ENCODE measurements at places on chromosomes 12 and 14.

- DNase-seq, result no peak
Measured at GRCh38 chr12:116520801-116521471, 38.2 kb upstream of the MAP1LC3B2 start.

GRCh38 chr12:19150273-19150900, 20.9 kb downstream of the PLEKHA5 start:
- peak; percentile 18 for DNase-seq

DNA sequence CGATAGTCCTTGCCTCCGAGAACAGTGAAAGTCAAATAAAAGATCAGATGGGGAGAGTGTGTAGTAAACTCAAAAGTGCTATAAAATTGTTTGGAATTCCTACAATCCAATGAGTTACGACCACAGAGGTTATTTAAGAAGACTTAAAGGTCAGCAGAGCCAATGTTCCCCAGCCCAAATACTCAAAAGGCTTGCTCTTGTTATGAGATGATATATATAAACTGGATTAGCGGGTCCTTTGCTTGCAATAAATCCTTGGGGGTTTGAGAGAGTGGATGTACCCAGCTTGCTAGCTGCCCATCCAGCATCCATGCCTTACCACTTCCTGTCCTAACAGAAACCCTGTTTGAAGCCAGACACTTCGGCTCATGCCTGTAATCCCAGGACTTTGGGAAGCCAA, 29.0 kb upstream of the MED13L start:
- DNase-seq, result no peak

DNA sequence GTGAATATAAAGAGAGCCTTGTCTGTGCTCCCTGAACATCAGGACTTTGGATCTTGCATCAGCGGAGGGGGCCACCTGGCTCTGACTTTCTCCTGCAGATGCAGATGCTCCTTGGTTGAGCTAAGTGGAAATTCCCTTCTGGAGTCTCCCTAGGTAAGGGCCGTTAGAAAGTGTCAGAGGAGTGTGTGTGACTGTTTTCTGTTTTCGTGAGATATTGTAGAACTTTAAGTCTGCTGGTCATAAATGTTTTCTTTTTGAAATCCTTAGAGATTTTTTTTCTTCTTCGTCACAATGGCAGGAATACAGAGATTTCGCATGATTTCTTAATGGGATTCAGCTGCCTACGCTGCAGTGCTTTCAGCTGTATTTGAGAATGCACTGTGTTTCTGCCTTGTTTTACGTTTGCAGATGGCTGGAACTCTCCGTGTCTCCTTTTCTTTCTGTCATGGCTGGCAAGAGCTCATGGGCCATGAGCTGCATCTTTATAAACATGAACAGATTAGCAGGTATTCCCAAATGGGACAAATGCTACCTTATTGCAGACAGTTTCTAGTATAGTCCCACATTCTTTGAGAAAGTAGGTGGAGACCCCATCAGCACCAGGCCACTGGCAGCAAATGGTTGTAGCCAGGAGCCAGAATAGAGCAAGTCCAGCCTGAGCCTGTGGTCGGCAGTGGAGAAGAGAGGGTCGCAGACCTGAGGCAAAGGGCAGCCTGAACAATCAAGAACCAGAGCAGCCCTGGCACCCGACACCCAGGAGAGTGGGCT, 76.2 kb upstream of the FRMD6 start:
- DNase-seq, result no peak

- DNase-seq, result no peak
Measured at GRCh38 chr14:99794151-99794780, 1.1 kb downstream of the EML1 start.

- peak; percentile 5 for DNase-seq
Measured at GRCh38 chr14:59919570-59920377, at the start of gene LRRC9. TSS of gene LRRC9 (plus strand) at chr14:59920144.

DNA sequence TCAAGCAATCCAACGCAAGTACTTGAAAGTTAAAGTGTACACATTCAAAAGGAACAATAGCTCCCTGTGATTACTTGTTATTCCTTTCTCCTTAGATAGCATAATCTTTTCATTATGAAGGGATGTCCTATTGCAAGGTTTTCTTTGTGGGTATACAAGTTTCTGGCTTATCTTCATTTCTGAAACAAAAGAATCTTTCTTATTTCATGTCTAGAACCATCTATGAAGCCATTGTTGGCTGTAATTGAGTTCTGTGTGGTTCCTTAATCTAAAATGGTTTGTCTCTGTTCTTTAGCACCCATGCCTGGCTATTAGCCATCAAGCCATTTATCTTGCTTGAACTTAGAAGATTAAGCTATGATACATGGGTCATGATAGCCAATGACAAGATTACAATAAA, 95.0 kb downstream of the VEZT start:
- no peak for DNase-seq

- DNase-seq, result peak; percentile 73
Measured at GRCh38 chr14:36604757-36605505, 22.5 kb upstream of the NKX2-8 start.

DNA sequence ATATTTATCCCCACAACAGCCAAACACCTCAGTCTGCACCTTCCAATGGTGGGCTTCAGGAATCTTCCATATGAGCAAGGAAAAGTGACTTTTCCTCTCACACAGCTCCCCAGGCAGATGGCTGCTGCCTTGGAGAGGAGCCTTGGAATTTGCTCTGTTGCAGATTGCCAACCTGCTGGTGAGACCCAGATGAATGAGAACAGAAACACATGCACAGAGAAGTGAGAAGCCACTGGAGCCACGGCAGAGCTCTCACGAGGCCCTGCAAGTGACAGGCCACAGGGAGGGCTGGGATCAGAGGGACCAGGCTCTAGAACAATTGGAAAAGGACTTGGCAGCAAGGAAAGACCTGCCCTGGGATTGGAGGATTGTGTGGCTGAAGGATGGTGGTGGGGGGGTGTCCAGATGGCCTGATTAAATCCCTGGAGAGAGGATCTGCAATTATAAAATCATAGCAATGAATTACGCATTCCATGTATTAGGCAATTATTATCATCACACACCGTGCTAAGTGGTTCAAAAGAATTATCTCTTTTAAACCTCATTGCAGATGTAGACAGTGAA, 84.9 kb upstream of the PWP1 start:
- DNase-seq, result no peak

DNA sequence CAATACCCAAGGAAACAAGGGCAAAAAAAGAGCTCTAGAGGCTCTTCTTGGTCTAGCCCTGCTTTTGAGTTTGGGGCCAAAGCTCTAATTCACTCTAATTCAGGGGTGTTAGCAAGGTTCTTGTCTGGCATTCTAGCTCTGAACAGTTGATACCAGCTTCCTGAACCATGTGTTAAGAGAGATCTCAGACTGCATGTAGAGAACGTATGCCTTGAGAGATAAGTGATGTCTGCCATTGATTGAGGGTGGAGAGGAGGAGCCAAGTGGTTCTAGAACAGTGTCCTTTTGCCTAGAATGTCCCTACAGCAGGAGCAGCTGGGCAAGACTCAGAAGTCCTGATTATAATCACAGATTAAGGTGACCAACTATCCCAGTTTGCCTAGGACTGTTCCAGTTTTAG, 18.2 kb upstream of the POC1B start:
- no peak for DNase-seq

- no peak for DNase-seq
Measured at GRCh38 chr14:32358781-32359180, 29.7 kb downstream of the AKAP6 start.

DNA sequence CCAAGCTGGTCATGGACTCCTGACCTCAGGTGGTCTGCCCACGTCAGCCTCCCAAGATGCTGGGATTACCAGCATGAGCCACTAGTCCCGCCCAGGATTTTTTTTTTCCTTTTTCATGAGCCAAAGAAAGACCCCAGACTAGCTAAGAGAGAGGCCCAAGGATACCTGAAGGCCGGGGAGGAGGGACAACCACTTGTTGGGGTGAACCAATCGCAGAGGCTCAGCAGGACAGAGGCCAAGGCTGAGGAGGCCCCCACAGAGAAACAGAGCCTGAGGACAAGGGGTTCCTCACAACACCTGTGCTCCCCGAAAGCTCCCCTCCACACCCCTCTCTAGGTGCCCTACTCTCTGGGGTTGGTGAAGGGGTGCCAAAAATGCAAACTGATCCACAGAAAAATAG, 1.0 kb upstream of the SERPINA3 start:
- no peak for DNase-seq

DNA sequence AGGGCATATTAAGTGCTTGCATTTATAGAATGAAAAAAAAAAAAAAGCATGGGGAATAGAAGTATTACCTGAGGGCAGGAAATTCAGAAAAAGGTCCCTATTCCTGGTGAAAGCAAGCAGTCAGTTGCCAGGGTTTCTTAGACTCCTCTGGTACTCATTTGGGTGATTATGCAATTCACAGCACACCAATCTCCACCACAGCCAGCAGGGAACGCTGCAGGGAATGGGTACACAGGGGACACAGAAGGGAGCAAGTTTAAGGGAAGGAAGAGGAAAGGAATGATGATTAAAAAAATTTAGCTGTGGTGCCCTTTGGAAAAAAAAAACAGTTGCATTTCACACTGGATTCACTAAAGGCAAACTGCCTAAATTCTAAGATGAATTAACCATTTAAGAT, 14.2 kb downstream of the BLTP3B start:
- DNase-seq, result no peak

GRCh38 chr12:1104088-1104800, 113.2 kb downstream of the ERC1 start:
- no peak for DNase-seq

GRCh38 chr14:74459289-74459946, 33.4 kb upstream of the SYNDIG1L start:
- peak; percentile 42 for DNase-seq

- DNase-seq, result no peak
Measured at GRCh38 chr12:27193106-27193505, 51.0 kb upstream of the STK38L start.

DNA sequence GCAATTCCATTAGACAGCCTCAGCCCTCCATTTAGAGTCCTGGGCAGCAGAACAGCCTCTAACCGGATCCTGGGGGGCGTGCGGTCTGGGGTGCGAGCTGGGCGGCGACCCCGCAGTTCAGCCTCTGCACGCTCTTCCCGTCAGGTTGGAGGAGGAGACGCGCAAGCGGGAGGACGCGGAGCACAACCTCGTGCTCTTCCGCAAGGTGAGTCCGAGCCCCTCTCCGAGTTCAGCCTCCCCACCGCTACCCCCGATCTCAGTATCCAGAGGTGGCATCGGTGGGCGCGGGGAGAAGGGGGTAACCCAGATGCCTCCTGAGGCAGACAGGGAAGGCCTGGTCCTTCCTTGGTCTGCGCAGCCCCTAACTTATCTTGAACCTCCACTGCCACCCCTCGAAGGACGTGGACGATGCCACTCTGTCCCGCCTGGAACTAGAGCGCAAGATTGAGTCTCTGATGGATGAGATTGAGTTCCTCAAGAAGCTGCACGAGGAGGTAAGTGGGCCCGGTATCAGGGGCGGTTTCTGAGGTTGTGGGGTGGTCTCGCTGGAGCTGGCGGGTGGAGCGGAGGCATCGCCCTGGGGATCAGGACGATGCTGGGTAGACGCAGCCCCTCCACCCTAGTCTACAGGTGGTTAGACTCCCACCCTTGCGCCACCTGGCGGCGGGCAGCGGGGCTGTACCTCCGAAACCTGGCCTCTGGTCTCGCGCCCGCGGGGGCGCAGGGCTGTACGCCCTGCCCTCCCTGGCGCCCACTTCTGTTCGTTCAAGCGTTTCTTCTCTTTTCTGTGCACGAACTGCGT, 1.3 kb downstream of the PRPH start:
- peak; percentile 61 for DNase-seq

GRCh38 chr12:89384050-89384758, 31.9 kb upstream of the DUSP6 start:
- no peak for DNase-seq

GRCh38 chr12:114340231-114340630, 65.7 kb downstream of the TBX5 start:
- no peak for DNase-seq

DNA sequence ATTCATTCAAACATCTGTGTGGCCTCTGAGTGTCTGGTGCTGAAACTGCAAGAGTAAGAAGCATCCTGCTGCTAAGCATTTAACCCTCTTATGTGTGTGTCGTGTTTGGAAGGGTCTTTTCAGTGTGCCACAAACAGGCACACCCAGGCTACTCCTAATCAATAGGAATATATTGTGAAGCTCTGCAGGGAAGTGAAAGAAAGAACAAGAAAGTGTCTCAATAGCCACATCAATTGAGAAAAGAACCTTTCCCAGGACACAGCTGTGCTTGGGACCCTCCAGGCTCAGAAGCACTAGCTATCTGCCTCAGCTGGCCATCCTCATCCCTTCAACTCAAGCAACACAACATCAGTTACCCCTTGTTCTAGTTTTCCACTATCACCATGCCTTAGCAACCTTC, 13.4 kb upstream of the KRAS start:
- DNase-seq, result no peak

- DNase-seq, result peak; percentile 85
Measured at GRCh38 chr14:75709207-75709812, 48.3 kb downstream of the TTLL5 start.

- no peak for DNase-seq
Measured at GRCh38 chr12:93003531-93004239, 74.6 kb upstream of the EEA1 start.

DNA sequence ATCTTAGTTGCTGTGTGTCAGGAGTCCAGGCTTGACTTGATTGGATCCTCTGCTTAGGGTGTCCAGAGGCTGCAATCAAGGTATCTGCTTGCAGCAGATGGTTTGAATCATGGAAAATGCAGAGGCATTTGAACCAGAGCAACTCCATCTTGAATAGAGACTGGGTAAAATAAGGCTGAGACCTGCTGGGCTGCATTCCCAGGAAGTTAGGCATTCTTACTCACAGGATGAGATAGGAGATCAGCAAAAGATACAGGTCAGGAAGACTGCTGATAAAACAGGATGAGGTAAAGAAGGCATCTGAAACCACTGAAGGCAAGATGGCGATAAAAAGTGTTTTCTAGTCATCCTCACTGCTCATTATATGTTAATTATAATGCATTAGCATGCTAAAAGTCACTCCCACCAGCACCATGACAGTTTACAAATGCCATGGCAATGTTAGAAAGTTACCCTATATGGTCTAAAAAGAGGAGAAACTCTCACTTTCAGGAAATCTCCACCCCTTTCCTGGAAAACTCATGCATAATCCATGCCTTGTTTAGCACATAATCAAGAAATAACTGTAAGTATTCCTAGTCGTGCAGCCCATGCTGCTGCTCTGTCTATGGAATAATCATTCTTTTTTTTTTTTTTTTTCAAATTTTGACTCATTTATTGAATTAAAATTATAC, 218.3 kb upstream of the CPNE8 start:
- DNase-seq, result no peak

DNA sequence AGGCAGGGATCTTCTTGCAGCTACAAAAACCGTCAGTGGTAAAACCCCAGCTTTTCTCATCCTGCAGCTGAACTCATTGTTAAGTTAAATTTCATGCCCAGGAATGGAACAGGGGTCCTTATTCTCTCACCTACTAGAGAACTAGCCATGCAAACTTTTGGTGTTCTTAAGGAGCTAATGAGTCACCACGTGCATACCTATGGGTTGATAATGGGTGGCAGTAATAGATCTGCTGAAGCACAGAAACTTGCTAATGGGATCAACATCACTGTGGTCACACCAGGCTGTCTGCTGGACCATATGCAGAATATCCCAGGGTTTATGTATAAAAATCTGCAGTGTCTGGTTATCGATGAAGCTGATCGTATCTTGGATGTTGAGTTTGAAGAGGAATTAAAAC, 68.9 kb downstream of the DCAF5 start:
- no peak for DNase-seq
